Pancreas (tissue), 10 donors: ENCODE measurements at places on chromosomes 5 and 9.

- no peak for DNase-seq
Observed at GRCh38 chr5:110896901-110897300, 158.1 kb downstream of the SLC25A46 start.

GRCh38 chr5:58107704-58108103, 352.2 kb downstream of the PLK2 start:
- DNase-seq, result no peak

GRCh38 chr5:56580864-56581263, 234.5 kb upstream of the MAP3K1 start:
- DNase-seq, result no peak

DNA sequence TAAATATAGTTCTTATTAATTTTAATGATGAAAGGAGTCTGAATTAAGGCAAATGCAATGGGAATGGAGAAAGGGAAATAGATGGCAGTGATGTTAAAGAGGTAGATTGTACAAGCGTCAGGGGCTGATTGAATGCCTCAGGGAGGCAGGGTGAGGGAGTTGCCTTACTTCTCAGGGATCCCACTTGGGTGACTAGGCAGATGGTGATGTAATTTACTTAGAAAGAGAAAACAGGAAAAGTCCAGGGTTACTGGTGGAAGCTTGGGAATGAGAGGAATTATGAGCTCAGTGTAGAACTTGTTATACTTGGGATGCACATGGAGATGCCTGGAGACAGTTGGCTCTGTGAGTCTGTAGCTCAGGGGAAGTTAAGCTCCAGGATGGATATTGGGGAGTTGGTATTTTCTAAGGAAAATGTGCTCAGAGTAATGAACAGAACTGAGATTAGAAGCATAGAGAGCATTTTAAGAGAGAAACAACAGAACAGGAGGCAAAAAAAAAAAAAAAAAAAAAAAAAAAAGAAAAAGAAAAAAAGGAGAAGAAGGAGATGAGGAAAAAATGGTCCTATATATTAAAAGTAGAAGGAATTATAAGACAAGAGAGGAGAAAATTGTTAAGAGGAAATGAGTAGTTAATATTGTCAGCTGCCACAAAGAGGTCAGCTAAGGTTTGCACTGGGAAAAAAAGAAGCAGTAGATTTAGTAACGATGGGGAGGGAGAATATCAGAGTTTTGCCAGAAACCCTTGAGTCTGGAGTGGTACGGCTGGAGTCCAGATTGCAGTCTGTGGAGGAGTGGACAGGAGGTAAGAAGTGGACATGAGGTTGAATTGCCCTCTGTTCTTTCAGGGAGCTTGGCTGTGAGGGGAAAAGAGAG, 88.0 kb upstream of the ELL2 start:
- DNase-seq, result no peak

DNA sequence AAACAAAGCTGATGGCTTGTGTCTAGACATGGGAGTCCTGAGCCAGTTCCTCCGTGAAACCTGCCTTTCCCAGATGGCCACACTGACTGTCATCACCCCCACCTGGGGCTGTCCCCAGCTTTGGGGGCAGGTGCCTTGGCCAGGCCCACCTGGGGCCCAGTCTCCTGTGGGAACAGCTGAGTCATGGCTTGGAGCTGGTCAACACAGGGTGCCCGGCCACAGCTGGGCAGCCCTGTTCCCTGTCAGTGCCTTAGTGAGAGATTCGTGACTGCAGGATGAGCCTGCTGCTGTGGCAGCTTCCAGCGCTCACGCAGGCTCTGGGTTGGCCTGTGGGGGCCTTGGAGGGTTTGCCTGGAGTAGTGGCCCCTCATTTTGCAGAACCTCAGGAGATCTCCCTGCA, 56.5 kb downstream of the COL5A1 start:
- no peak for DNase-seq
